ENCODE measurements at places on chromosomes 11 and 22.

GRCh38 chr22:20437613-20438426 is at the start of gene SCARF2:
Gene SCARF2 (minus strand): TSS chr22:20437825. CDS start chr22:20437754, 71 bp downstream.
- no peak for DNase-seq

DNA sequence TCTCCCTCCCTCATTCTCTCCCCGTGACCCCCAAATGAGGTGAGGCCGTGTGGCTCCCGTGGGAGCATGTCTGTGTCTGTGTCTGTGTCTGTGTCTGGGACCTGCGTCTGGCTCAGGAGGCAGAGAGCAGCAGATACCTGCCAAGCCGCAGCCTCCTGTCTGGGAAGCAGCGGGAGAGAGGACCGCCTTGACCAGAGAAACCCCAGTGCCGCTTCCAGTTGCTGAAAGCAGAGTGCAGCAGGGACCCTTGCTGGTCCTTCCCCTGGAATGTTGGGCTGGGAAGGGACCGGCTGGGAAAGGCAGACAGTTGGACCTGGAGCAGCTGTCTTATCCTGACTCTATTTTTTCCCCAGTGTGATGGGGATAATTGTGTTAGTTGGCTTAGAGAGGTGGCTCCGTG is 525 bp downstream of the CSDC2 start:
- DNase-seq = no peak

- no peak for DNase-seq
Observed at GRCh38 chr11:1368966-1369365, 20.8 kb upstream of the BRSK2 start.

DNA sequence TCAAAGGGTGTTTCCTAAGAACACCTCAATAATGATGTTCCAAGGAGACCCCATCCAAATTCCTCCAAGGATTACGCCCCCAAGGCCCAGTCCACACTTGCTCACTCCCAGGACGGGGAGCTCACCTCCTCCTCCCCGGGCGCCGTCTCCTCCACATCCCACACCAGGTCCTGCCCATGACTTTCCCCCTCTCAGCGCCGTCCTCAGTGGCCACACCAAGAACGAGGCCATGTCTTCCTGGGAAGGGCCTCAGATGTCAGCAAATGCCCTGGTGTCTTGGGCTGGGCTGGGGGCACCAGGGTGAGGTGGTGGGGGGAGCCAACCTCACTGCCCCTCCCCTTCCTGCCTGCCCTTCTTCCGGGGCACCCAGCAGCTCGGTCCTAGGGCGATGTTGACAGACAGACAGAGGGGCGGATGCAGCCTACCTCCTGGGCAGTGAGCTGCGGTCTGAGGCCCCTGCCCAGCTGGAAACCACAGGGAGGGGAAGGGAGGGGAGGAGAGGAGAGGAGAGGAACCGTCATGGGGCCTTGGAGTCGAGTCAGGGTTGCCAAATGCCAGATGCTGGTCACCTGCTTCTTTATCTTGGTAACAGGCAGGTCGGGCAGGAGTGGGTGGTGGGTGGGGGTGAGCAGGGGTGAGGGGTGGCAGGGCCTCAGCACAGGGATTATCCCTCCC is at the start of the genes C11orf21 and TSPAN32:
Gene C11orf21, minus strand, starts transcription at position 288 of the 675 bp plus-strand sequence. Its CDS starts 110 bp downstream, at position 178.
Gene TSPAN32, plus strand, starts transcription at position 383 of the 675 bp plus-strand sequence. Its CDS starts 137 bp downstream, at position 520.
- DNase-seq = peak; percentile 59

DNA sequence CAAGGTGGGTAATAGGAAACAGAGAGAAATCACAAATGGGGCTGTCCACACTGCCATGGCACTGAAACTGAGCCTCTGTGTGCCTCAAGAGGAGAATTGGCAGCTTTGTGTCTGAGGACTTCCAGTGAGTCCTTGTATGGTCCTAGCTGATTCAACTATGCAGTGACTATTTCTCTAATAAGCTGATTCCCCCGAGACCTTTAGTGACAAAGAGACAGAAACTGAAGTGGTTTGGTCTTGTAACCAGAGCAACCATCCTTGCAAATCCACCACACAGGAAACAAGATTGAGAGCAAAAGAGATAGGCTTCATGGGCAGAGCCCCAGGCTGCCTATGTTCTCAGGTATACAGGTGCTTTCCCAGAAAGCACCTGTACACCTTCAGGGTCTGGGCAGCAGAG is 1038.5 kb downstream of the NTM start:
- DNase-seq = no peak

DNA sequence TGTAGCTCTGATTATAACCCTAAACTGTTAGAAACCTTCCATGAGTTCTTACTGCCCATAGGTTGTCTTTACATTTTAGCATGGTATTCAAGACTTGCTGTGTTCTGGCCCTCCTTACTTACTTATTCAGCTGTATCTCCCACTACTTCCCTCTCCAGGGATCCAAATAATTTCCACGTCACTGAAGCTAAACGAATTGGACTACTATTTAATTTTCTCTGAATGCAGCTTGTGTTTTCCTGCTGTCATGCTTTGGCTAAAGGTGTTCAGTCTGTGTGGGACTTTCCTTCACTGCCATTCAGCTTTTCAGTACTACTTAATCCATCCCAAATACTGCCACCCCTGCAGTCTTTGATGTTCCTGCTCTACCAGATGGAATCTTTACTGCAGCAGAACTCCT is 88.3 kb downstream of the UVRAG start:
- DNase-seq = no peak

- no peak for DNase-seq
Observed at GRCh38 chr11:33383075-33383919, 126.1 kb downstream of the HIPK3 start.

DNA sequence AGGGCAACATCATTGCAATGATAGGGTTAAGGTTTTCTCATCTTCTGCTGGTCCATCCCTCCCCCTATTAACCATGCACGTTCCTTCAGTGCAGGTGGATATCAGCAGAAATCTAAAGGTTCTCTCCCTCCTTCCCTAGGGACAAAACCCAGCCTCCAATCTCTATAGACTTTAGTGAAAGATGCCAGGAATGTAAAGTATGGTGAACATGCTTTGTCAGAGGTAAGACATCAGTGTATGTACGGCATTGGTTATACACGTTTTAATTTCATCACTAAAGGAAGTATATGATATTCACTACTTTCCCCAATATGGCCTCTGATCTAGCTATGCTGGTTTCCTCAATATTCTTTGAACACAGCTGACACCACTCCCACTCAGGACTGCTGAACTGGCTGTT is 81.2 kb upstream of the LDLRAD3 start:
- no peak for DNase-seq

GRCh38 chr11:107473792-107474191 is 16.2 kb upstream of the CWF19L2 start:
- no peak for DNase-seq

All from CD8-positive, alpha-beta T cell (primary cell).